Fibroblast of villous mesenchyme (primary cell): ENCODE measurements at places on chromosomes 13 and 19. TPM values are rescaled to one million over a fixed set of nuclear protein-coding genes. Genes with fewer than 3 reads are reported as not detected.
A peak's percentile ranks its signal among the peaks of the same experiment; 100 is the strongest.

DNA sequence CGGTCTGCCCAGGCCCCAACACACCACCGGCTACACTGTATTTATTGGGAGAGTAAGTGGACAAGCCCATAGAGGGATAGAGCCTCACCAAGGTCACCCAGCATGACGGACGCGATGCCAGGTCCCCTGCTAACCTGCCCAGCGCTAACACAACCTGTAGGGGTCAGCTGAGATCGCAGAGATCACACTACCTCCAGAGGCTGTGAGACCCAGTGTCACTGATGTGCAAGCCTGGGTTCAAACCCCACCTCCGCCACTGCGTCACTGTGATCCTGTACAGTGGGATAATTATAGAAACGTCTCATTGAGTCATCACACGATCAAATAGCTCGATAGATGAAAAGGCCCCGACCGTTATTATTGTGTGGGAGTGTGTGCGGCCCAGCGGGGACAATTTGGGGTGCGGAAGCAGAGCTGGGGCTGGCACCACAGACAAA, 10.6 kb upstream of the TLE2 start:
- no peak for DNase-seq

- no peak for DNase-seq
Observed at GRCh38 chr19:17340302-17340870, 3.0 kb downstream of the GTPBP3 start.

Gene KRI1
- 4.5 and 5.6 TPM in 2 replicates for total RNA-seq

- DNase-seq, result no peak
Observed at GRCh38 chr13:31301119-31301518, 101.3 kb downstream of the B3GLCT start.

GRCh38 chr13:32829269-32829668, 187.0 kb upstream of the KL start:
- DNase-seq, result no peak

GRCh38 chr13:78137404-78138142, 218.9 kb upstream of the EDNRB start:
- DNase-seq, result peak; percentile 67

GRCh38 chr13:50561739-50562138, 281.8 kb downstream of the DLEU7 start:
- no peak for DNase-seq

DNA sequence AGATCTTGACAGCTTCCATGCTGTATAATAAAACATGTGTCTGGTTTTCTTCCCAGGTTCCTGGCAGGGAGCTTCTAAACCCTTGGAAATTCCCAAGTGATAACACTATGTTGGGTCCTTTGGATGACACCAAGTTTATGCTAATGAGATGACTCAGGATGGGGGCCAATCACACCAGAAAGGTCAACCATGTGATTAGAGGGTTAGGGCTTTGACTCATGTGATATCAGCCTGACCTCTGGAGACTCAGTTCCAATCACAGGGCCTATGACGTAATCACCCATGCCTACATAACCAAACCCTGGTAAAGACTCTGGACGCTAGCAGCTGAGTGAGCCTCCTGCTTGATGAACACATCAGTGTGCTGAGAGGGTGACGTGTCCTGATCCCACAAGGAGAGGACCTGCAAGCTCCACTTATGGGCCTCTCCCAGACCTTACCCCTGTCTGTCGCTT, 203.6 kb downstream of the DCLK1 start:
- peak; percentile 78 for DNase-seq

Gene SLC7A1
- 27.7 and 28.1 TPM in 2 replicates for total RNA-seq

Gene SPTBN4
- total RNA-seq, result 0.32 and 1.3 TPM in 2 replicates

Gene GRIN2D
- total RNA-seq, result 0.86 and 1.9 TPM in 2 replicates

- no peak for DNase-seq
Observed at GRCh38 chr13:25864116-25864515, 187.7 kb downstream of the SHISA2 start.

DNA sequence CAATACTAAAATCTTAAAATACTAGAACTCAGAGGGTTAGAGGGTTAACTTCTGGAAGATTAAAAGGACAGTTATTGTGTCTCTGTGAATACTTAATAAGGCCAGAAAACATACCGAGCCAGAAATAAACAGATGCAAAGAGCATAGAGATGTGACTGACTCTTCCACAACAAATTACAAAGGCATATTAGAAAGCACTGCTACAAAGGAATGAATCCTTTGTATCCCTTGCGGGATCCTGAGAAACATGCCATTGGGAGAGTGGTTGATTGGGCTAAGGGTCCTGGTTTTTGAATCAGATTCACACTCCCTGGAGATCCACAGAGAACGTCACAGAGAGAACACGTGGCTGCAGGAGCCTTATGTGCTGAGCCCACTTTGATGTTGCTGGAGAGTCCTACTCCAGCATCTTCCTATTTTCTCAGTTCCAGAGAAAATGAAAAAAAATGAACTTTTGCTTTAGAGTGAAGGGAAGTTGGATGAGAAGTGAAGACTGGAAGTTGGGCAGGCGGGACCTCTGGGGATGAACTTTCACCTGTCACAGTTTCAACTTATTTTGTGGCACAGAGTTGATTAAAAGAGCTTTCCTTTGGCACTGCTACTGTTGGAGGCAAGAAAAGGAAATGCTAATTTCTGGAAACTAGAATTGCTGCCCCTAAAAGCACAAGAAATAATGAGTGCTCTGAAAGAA, 309.9 kb downstream of the DCT start:
- no peak for DNase-seq

- no peak for DNase-seq
Observed at GRCh38 chr19:17718550-17718946, 732 bp upstream of the MAP1S start.

DNA sequence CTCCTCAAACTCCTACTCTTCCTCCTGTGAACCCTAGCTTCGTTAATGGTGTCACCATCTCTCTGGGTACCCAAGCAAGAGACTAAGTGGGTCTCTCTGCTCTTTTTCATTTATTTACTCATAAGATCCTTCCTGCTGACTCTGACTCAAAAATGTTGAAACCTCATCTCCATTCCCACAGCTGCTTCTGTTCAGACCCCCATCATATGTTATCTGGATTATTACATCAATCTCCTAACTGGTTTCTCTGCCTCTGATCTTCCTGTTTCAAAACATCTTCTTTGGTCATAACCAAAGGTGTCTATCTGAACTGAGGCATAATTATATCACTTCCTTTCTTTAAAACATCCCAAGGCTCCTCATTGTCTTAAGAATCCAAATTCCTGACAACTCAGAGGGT, 2.0 kb upstream of the MEDAG start:
- DNase-seq, result no peak

- DNase-seq, result no peak
Observed at GRCh38 chr13:79417741-79418140, 11.7 kb upstream of the RBM26 start.

DNA sequence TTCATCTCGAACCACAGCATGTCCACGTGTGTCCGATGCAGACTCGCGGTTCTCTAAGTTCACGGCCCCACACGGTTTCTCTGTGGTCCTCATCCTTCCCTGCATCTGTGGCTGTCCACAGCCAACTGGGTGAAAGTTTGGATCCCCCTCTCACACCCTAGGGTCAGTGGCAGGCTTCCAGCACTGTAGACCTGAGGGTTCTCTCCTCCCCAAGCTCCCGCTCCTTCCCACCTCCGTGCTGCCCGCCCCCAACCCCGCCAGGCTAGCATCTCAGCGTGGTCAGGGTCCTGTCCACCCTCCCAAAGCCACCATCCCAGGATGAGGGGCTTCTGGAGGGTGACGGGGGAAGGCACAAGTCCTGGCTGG, 3.0 kb downstream of the ANGPTL4 start:
- peak; percentile 91 for DNase-seq

DNA sequence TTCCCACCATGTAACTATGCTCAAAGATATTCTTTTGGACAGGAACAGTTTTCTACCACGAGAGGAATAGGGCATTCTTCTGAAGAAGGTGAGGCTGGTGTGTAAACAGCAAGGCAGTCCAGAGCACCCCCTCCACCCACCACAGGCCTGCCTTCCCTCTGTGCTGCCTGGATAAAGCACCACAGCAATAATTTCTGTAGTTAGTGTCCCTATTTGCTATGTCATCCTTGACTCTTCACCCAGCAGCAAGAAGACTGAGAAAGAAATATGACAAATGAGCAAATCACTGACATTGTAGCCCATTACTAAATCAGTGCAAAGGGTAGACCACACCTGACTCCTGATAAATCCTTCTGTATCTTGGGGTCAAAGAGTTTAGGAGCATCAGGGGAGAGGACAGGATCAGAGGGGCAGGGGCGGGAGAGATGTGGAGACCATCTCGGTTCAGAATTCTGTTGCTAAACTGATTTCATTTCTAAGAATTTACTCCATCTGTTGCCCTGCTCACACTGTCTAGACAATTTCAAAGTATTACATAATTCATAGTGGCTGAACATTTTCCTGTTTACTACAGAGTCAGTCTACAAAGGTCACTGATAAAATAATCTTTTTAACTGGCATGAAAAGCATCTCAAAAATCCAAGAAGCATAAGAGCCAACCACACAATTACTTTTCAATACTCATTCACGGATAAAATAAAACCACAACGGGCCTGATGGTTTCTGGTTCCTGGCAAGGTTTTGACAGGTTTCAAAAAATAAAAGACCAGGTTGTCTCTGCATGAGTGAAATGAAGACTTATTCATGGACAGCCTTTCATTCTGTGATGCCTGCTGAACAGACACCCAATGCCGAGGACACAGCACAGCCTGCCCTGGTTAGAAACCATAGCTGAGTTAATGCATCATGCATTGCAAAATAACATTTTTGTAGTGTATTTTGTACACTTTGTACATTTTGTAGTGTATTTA, 88.4 kb upstream of the IRS2 start:
- peak; percentile 82 for DNase-seq

Gene PRSS57
- total RNA-seq, result not detected in 2 replicates
